ENCODE measurements at places on chromosomes 12 and 14.
A peak's percentile ranks its signal among the peaks of the same experiment; 100 is the strongest.

- peak; percentile 17 for DNase-seq
These were observed 636 bp downstream of the FBXO33 start for GRCh38 chr14:39431416-39432178.

- no peak for DNase-seq
These were observed 9.0 kb upstream of the KRT2 start for GRCh38 chr12:52660934-52661499.

GRCh38 chr12:109542876-109543275, 30.4 kb downstream of the MMAB start:
- no peak for DNase-seq

- DNase-seq: no peak
These were observed 40.4 kb downstream of the BMP4 start for GRCh38 chr14:53916239-53916638.

DNA sequence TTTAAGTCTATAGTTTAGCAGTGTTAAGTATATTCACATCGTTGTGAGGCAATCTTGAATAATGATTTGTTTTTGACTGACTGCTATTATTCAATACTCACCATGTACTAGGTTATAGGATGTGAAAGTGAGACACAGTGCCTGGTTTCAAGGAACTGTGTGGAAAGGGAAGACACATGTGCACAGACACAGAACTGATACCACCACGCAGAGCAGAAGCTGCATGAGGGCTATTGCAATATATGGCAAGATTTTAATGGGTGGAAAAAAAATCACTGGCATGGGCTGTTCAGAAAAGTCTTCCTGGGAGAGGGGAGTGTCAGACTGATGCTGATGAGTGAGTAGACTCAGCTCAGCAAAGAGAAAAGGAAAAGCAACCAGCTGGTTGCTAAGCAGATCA, 10.4 kb downstream of the SLC7A8 start:
- DNase-seq: no peak

DNA sequence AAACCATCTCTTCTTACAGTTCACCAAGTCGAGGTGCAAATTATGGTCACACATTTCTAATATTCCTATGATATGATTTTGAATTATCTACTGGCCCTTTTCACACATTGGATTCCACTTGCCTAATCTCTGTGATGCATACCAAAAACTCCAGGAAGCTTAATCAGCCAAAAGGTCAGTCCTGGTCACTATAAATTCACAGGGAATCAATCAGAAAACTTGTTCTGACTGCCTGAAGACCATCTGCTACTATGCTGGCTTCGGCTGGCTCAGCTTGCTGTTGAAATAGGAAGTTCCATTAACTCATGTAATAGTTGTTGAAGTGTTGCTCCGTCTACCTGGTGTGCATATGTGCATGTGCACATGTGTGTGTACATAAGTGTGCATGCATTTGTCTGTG, 142.8 kb upstream of the FLRT2 start:
- DNase-seq: no peak

DNA sequence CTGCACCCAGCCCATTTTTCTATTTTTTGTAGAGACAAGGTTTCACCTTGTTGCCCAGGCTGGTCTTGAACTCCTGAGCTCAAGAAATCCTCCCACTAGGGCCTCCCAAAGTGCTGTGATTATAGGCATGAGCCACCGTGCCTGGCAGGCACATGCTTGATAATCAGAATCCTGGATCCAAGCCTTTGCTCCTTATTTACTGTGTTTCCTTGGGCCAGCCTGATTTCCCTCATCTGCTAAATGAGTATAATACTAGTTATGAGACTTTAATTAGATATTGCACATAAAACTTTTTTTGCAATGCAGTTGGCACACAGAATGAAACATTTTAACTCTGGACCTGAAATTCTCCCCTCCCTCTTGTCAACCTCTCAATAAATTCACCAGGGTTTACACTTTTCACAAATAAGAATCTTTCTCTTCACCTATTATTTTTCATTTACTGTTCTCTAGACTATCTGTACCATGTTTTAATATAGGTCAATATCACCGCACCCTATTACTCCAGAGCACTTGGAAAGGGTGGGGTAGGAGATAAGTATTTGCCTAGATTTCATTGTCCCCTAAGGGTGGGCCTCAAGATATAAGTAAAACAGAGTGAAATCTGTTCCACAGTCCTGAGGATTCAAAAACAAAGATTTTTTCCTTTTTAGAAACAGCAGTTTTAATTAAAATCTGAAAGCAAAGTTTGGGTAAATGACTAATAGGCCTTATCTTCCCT, 69.2 kb upstream of the NR2C1 start:
- no peak for DNase-seq

GRCh38 chr14:64119500-64119899, 174.7 kb downstream of the ESR2 start:
- no peak for DNase-seq

DNA sequence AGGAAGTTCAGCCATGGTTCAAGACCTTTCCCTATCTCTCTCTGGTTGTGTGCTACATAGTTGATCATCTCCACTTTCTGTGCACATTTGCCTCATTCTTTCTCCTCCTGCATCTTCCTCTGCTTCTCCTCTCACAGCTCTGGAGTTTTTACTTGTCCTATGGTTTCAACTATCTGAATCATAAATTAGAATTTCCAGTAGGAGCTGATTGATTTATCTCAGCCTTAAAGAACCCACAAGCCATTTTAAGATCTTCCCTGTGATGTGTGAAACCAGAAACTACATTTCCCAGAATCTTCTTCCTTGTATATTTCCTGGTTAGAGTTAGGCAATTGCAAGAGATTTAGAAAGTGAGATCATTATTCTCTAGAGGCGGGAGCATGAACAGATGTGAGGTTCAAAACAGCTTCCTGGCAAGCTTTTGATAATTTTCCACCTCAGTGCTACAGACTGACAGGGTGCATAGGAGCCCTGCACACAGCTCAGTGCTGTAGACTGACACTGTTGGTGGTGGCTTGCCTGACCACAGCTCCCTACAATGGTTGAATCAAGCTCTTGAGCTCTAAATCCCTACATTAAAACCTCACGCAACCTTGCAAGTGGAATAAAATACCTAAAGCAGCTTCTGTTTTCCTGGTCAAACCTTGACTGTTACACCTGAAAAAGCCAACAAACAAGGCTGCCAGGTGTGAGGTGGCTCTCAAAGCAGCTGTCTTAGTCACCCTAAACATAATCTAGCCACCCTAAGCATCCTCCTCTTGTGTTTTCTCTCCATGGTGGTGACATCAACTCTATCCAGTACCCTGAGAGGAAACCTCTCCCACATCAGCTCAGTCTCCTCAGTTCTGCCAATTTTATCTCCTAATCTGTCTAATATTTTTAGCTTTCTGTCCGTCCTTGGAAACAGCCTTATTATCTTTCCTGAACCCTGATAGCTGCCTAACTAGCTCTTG, 21.5 kb upstream of the IFNG start:
- no peak for DNase-seq

DNA sequence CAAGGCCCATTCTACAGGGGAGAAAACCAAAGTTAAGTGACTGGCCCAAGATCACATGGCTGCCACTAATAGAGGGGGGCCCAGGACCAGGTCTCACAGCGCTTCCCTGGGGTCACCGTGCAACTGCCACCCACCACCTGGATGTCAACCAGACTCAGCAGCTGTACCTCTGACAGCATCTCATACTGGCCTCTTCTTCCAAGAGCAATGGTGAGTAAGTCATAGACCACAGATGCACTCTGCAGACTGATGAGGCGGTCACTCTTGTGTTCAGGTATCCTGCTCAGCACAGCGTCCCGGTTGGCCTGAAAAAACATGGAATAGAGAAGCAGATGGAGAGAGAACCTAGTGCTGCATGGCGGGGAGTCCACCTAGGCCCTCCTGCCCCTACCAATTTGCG, 139.9 kb downstream of the TTC7B start:
- DNase-seq: no peak

GRCh38 chr12:45654002-45654665, 75.4 kb upstream of the ARID2 start:
- no peak for DNase-seq

DNA sequence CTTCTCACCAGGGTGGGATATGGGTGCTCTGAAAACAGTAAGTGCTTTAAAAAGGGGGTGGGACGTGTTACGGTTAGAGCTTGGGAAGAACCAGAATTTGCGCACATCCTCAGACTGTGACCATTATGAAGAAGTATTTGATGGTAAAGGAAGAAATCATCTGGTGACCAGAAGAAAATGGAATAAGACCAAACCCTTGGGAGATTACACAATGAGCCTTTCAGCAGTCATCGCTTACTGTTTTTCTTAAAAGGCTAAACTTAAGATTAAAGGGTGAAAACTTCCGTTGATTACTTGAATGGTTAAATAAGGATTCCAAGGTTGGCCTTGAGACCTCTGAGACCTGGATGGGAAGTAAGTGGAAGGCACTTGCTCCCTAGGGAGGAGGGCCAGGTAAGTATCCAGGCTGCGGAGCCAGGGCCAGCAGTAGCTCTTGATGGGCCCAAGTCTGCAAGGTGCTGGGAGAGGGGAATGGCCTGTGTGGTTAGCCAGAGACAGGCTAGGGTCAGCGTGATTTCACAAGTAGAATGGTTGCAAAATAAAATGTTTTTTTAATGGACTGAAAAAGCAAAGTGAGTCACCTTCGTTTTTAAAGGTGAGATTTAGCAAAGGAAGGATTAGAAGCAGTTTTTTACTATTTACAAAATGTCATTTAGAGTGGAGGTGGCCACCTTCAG, 13.0 kb upstream of the ISM2 start:
- DNase-seq: no peak

DNA sequence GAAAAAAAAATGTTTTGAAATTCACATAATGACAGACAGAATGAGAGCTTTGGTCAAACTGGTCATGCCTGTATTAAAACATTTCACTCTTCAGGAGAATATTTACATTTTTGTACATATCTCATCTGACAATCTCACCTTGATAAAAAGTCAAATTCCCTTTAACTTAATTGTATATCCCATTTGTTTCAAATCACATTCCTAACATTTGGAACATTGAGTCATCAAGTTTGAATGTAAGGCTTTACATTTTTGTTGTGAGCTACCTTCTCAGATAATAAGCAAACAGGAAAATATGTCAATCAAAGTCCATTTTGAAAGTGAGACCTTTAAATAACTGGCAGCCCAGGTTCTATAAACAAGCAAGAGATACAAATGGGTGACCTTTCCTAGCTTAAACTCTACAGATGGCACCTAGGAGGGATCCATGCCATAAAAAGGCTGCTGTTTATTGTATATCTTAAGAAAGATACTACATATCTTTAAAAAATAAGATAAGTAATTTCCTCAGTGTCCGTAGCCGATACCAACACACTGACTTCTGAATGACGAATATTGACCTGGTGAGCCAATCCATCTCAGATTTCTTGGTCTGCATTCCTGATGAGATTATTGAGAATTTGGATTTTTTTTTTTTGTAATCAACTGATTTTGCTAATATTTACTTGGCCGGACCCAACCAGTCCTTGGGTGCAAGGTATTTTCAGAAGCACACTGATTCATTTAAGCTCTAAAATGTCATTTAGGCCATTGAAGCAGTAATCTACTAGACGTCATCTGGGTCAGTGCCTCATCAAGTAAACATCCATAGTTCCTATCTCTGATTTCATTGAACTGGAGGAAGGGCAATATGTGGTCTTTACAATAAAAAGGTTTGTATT, 259.6 kb downstream of the BTG1 start:
- no peak for DNase-seq

GRCh38 chr12:11884706-11885105, 186.0 kb upstream of the BCL2L14 start:
- DNase-seq: no peak

GRCh38 chr14:75566321-75566720, 12.1 kb upstream of the FLVCR2 start:
- peak; percentile 81 for DNase-seq

GRCh38 chr12:101824831-101825230, 5.9 kb downstream of the GNPTAB start:
- no peak for DNase-seq

GRCh38 chr12:1666685-1667162, 24.1 kb upstream of the ADIPOR2 start:
- no peak for DNase-seq

GRCh38 chr14:75649337-75649736, 11.3 kb downstream of the ERG28 start:
- DNase-seq: no peak

DNA sequence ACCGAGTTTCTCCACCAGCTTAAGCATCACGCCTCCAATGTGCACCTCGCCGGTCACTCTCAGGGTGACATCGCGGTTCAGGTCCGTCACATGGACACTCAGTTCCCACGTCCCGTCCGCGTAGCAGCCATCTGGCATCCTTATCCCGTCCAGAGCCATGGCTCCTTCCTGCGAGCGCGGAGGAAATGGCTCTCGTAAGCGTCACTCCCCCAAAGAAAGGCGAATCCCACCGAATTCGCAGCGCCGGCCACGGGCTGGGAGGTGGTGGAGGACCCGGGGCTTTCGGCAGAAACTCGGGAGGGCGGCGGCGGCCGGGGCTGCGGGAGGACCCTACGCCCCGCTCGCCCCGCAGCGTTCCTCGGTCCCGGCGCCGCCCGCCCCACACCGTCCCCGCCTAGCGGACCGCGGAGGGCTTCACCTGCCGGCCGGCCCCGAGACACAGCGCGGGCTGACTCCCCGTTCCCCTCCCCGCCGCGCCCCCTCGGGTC, 396 bp downstream of the FERMT2 start:
- DNase-seq: no peak

DNA sequence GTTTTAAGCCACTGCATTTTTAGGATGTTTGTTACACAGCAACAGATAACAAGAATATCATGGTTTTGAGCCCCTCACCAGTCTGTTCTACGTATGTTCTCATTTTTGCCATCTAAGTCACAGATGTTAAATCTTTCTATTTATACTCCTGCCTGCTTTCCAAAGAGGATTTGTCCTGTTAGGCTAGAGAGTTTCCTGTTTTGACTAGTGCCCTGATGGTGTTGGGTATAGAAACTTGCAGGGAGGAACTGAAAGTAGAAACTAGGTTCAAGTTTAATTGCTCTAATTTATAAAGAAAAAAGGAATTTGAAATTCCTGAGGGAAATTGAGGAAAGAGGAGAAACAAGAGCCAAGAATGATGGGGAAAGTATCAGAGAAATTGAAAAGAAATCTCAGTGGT, 74.4 kb upstream of the COCH start:
- no peak for DNase-seq

- no peak for DNase-seq
These were observed 386 bp downstream of the LIN52 start for GRCh38 chr14:74085047-74085637.

DNA sequence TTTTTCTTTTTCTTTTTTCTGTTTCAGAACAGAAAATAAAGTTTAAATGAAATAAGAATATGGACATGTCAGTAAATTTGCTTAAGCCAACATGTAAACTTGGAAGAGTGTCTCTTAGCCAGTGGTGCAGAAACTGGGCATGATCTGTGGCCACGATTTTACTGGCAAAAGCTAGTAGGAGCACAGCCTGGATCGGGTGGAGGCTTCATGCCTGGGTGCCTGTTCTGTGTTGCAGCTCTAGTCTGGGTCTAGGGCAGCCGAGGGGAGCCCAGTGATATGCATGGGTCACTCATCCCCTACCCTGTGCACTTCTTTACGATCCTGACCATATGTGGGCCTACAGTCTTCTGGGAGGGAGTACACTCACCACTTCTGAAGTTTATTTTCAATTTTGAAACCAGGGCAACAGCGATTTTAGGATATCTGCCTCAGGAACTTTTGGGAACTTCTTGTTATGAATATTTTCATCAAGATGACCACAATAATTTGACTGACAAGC, 45.6 kb upstream of the SMCO2 start:
- DNase-seq: no peak

- DNase-seq: no peak
These were observed 14.7 kb upstream of the ENDOU start for GRCh38 chr12:47739979-47740378.

Data from activated T-cell treated with anti-CD3 and anti-CD28 coated beads for 24 hours (primary cell).